T-helper 2 cell treated with Interferon-gamma antibody and Interleukin-4, amounts not matched to agents 5 μg/mL and 100 μg/mL, for 36 hours (primary cell): ENCODE measurements at places on chromosomes 7 and 10.

DNA sequence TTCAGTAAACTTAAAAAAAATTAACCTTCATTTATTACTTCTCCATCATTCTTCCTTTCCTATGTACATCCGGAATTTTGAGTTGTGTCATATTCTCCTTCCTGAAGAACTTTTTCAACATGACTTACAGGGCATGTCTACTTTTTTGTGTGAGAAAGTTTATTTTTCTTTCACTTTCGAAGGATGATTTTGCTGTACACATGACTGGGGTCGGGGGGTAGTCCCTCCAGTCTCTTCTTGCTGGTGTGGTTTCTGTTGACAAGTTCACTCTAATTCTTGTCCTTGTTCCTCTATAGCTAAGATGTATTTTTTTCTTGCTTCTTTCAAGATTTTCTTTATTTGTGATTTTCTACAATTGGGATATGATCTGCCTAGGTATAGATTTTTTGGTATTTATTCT, 55.8 kb downstream of the INPP5A start:
- no peak for DNase-seq

GRCh38 chr10:112137154-112137987, 46.2 kb downstream of the GPAM start:
- DNase-seq = peak; percentile 46

DNA sequence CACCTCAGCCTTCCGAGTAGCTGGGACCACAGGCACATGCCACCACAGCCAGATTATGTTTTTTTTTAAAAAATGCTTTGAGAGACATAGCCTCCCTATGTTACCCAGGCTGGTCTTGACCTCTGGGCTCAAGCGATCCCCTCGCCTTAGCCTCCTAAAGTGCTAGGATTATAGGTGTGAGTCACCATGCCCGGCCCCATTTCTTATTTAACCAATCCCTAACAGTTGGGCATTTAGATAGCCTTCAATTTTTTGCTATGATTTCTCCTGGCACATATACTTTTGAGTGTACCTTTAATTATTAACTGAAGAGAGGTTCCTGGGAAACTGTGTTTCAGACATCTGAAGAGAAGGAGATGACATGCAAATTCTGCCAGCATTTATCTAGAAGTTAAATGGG, 22.6 kb upstream of the AUTS2 start:
- no peak for DNase-seq

- no peak for DNase-seq
Measured at GRCh38 chr7:158603773-158604755, 16.4 kb upstream of the PTPRN2 start.

DNA sequence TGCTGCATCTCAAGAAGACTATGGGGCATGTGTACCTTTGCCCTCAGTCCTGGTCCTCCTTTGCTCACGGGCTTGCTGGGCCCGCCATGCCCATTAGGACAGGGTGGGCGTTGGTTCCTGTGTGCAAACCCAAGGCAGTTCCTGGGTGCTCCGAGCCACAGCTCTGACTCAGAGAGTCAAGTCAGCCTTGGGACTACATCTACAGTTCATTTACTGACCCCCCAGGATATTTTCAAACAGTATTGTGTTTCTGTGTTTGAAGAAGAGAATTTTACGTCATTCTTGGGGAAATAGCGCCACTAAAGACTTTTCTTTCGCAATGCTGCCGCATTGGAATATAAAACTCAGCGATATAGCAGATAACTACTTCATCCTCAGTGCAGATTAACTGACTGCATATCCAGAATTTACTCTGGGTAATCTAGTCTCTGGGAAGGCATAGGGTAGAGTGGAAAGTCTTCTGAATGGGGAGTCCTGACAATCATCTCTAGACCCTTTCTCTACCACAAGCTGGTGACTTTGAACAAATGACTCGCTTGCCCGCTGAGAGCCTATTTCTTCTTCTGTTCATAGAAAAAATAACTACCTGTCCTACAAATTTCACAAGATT, 638.9 kb upstream of the FZD8 start:
- DNase-seq = no peak

- no peak for DNase-seq
Measured at GRCh38 chr10:34780818-34781380, 34.2 kb downstream of the PARD3 start.

- no peak for DNase-seq
Measured at GRCh38 chr10:88260329-88261051, 322.6 kb downstream of the RNLS start.

DNA sequence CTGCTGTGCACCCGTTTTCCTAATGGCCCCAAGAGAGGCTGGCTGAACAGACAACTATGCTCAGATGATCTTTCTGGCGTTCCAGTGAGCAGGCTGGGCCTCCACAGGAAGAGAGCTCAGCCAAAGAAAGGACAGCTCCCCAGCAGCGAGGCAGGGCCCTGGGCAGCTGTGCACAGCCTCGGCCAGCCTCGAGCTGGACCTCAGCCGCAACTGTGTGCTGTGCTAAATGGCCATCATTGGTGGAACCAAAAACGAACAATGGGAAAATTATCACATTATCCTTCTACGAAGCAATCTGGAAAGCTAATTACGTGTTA, 97.5 kb downstream of the CTBP2 start:
- no peak for DNase-seq

GRCh38 chr10:68251625-68252495, 19.9 kb upstream of the ATOH7 start:
- DNase-seq = no peak

DNA sequence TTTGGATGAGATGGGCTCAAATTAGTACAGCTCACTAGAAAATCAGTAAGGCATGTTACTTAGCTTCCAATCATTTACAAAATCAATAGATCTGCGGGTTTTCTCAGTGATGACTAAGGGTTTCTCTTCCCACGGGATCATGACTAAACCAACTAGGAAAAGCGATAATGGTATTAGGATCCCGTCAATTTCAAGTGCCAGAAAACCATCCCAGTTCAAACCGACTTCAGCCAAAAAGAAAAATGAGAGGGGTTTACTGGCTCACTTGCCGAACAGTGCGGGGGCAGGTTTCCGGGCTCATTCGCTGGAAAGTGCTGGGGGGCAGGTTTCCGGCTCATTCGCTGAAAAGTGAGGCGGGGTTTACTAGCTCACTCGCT, 62.1 kb upstream of the LYZL2 start:
- no peak for DNase-seq

- no peak for DNase-seq
Measured at GRCh38 chr7:112779667-112780066, 10.5 kb downstream of the TMEM168 start.

DNA sequence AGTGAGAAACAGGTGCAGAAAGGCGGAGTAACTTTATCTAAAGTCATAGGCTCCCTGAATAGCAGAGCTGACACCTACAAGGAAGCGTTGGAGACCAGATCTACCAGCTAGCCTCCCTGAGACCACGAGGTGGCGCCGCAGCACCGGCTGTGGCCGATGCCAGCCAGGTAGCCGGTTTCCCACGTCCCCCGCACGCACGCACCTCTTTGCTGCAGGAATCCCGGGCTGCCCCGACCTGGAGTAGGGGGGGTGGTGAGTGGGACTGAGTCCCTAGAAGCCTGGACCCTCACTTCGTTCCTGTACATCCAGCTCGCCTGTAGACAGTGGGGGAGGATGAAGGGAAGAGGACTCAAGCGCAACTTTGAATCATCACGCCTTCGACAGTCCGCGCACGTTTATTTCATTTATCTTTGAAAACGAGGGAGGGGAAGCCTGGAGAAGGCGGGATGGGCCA, 3.7 kb downstream of the ELOVL3 start:
- DNase-seq = peak; percentile 80

- no peak for DNase-seq
Measured at GRCh38 chr10:48773580-48773979, 88.9 kb downstream of the WDFY4 start.

DNA sequence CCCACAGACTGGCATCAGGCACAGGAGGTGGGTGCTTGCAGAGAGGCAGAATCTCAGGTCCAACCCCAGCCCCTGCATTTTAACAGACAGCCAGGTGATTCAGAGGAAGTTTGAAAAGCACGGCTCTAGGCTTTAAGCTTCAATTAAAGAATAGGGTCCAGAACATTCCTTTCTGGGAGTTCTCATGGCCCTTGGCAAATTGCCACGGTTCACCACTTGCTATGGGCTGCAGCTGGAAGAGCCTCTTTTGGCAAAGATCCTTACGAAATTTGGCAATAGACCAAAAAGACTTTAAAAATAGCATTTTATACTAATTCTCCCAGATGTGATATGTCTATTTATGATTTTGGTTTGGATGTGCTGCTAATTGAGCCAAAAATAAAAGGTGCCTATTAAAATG, 148.1 kb downstream of the ITGA8 start:
- DNase-seq = no peak

- no peak for DNase-seq
Measured at GRCh38 chr10:98950106-98950505, 285.5 kb downstream of the HPSE2 start.
